Stromal cell of bone marrow (primary cell): ENCODE measurements at places on chromosomes 5 and 9.

GRCh38 chr5:53927668-53928247, 367.3 kb downstream of the NDUFS4 start:
- no peak for DNase-seq

DNA sequence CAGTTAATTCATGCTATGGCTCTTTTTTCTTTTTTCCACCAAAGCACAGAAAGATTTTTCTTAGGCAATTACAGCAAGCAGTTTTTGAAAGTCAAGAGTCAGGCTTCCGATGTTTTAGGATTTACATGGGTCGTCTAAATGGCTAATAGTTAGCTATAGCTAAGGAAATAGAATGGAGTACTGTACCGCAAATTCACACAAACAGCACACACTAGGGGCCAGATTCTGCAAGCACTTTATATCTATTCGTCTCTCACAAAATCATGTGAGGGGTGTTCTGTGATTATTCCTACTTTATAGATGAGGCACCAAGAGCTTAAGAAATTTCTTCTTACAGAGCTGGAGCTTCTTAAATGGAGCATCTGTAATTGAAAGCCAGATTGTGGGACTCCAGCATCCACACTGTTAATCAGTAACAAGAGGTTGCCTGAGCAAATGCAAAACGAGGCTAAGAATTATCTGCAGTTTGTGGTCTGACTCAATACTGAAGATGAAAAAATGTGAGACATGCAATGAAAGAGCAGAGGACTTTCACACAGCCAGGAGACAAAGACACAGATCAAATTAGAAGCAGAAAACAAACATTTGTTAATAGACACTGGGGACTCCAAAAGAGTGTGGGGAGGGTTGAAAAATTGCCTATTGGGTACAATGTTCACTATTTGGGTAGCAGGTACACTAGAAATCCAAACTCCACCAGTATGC, 62.7 kb upstream of the CTXN3 start:
- no peak for DNase-seq

DNA sequence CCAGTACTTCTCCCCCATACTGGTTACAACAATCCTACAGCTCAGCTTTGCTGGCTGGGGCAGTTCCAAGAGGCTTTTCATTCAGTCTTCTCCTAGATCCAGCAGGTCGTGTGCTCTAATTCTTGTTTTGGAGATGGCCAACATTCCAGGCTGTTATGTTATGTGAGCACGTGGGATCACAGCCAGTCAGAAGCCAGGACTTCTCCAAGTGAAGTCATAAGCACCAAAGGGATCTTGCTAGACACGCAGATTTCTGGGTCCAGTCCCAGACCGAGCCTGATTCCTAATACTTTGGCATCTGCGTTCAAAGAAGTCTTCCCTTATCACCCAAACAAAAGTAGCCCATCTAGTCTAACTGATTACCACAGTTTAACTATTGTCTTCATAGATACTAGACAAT, 1.4 kb upstream of the LARP1 start:
- DNase-seq = peak; percentile 95

- DNase-seq = no peak
Observed at GRCh38 chr5:102796498-102796897, 41.4 kb downstream of the PAM start.

GRCh38 chr5:177594071-177594470, 2.1 kb downstream of the TMED9 start:
- DNase-seq = no peak

DNA sequence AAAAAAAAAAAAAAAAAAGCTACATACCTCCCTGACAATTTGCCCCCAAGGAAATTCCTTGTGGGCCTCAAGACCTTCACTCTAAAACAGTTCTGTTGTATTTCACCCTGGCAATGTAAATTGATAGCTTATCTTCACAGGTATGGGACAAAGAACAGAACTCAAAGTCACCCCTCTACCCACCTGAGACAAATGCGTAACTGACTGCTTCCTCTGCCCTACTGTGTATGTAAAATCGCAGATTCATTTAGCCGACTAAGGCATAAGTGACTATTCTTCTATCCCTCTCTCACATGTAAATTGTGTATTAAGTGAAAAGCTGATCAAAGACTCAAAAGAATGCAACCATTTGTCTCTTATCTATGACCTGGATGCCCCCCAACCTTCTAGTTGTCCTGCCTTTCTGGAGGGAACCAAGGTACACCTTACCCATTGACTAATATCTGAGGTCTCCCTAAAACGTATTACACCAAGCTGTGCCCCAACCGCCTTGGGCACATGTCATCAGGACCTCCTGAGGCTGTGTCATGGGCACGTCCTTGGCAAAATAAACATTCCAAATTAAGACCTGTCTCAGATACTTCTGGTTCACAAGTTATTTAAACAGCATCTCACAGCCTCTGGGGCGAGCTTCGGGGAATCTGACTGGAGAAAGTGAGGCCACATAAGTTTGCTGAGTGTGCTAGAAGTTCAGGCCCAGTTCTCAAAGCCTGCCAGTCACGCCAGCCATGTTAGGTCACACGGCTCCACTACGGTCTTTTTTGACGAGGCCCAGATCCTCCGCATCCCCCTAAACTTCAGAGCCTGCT, 954 bp downstream of the TBCA start:
- DNase-seq = no peak

DNA sequence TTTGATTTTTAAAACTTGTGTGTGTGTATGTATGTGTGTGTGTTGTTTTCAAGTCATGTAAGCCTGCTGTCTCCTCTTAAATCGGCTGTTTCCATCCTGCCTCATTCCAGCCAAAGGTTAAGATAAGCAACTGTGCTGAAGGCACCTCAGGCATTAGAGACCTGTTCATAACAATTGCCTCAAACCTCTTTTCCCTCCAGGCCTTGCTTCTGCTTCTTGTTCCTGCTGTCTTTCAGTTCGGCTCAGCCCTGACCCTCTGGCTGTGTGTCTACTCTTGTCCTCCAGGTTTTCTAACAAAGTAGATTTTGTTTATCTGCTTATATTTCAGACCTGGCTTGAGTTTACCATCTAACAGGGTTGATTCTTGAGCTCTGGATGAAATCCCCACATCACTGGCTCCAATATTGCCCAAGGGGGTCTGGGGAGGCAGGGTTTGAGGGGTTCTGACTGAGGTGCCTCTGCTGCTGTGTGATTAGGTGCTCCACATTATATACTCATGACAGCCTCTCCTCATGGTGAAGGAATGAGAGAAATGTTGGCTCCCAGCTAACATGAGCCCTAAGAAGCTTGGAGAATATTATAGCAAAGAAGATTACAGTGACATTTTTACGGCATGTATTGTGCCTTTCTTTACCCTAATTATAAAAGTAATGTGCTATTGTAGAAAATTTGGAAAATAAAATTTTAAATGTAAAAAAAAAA, 229.7 kb upstream of the PIK3R1 start:
- DNase-seq = no peak

DNA sequence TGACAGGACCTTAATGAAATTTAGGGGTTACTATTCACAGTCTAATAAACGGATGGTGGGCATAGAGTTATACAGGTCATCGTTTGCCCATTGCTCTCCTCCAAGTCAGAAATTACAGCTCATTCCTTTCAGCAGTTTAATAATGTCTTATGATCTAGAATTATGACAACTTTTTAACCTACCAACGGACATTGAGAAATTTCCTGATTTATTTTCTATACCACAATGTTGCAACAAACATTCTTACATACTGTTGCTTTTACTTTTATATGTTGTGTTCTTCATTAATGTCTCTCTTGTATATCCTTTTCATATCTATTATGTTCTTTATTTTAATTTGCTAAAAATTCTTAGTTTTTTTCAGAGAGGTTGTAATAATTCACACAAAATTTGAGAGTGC, 152.8 kb upstream of the PRLR start:
- DNase-seq = no peak

- no peak for DNase-seq
Observed at GRCh38 chr5:116554764-116555163, 19.9 kb downstream of the SEMA6A start.

DNA sequence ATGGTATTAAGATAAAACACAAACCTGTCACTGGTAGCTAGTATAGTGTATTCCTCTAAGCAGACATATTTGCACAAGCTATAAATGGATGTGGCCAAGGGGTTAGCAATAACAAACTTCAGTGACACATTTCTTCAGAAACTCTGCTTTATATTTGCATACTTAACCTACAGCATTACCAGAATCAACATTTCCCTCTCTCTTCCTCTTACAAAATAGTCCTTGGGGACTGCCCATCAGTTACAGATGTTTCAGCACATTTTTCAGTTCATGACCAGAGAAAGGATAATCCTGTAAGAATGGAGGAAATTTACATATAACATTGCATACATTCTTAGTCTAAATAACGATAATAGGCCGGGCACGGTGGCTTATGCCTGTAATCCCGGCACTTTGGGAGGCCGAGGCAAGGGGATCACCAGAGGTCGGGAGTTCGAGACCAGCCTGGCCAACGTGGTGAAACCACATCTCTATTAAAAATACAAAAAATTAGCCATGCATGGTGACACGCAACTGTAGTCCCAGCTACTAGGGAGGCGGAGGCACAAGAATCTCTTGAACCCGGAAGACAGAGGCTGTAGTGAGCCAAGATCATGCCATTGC, 25.3 kb upstream of the SLC1A1 start:
- no peak for DNase-seq

DNA sequence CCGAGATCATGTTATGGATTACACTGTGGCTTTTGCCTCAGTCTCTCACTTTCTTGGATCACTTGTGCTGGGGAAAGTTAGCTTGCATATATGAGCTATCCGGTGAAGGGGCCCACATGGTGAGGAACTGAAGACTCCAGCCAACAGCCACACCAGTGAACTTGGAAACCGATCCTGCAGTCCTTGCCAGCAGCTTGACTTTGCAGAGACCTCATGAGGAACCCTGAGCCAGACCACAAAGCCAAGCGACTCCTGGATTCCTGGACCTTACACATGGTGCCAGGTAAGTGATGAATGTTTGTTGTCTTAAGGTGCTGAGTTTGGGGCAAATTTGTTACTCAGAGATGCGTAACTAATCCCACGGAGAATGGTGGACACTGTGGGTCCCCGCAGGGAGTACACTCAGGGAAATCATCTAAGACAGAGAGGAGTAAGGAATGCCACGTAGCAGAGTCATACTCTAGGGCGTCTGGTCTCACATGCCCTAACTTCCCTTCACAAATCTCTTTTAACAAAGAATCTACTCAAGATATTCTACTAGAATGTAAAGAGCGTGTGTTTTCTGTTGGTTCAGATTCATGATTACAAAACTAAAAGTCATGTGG, 76.5 kb upstream of the PJA2 start:
- no peak for DNase-seq

- no peak for DNase-seq
Observed at GRCh38 chr9:80040457-80040856, 468.7 kb downstream of the TLE4 start.

GRCh38 chr5:6829150-6829784, 116.0 kb downstream of the TENT4A start:
- DNase-seq = peak; percentile 40

- no peak for DNase-seq
Observed at GRCh38 chr9:138023394-138024124, 146.0 kb downstream of the CACNA1B start.

DNA sequence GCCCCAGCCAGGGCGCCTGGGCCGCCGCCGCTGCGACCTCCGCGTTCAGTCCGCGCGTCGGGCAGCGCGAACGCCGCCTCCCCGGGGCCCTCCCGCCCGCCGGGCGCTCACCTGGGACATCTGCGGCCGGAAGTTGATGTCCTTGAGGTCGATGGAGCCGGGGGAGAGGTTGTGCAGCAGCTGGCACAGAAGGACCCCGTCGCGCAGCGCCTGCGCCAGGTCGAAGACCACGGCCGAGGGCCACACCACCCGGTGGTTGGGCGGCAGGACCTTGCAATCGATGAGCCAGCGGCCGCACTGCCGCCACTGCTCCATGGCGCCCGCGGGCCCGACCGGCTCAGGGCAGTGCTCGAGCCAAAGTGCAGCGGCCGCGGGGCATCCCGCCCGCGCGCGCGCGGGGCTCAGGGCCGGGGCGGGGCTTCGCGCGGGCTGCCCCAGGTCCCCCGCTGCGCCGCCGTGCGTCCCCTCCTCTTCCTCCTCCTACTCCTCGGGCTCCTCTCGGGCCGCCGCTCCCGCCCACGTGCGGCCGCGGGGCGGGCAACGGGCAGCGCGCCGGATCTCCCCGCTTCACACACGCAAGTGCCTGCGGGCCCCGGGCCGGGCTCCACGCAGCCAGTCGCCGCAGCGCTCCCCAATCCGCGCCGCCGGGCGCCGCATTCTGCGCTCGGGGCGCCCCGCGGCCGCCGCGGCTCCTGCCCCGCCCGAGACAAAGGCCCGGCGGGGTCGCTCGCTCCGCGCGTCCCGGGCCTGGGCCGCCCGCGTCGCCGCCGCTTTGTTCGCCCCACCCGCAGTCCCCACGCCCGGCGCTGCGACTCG, at the start of gene VAV2:
Gene VAV2 (minus strand): TSS at position 361 of the 816 bp plus-strand sequence. CDS start 46 bp downstream, at position 315.
- peak; percentile 28 for DNase-seq

DNA sequence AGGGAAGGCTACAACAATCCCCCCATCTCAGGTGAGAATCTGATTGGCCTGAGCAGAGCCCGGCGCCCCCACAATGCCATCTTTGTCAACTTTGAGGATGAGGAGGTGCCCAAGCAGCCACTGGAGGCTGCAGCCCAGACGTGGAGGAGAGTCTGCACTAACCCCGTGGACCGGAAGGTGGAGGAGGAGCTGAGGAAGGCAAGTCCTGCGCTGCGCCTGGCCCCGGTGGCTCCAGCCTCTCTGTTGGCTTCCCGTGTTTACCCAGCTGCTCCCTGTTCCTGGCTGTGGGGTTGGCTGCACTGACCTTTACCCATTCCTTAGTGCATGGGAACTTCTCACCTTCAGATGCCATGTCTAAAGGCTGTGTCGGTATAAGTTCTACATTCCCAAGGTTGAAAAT, 11.0 kb upstream of the CEL start:
- no peak for DNase-seq

- no peak for DNase-seq
Observed at GRCh38 chr5:91030521-91031401, 352.4 kb downstream of the ARRDC3 start.

DNA sequence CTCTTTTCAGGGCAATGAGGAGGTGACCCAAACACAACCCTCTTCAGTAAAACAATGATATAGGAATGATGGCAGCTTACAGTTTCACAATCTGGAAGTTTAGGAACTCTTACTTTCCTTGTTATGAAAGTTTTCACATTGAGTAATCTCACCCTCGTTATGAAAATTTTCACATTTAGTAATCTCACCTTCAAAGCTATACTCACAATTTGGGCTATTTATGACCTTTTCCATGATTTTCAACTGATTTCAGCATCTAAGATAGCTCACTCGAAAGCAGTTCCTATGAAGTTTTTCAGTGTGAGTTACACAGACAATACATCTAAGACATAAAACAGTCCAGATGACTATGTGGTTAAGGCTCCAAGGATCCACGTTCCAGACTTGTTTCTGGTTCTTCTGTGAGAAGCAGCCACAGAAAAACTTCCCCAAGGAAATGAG, 57.1 kb downstream of the FOXD1 start:
- peak; percentile 44 for DNase-seq

- DNase-seq = no peak
Observed at GRCh38 chr5:153546566-153546965, 56.1 kb downstream of the GRIA1 start.
